ENCODE measurements at places on chromosomes 3 and 15.

- DNase-seq = no peak
These were observed 6.7 kb downstream of the SRP14 start for GRCh38 chr15:40032125-40032839.

DNA sequence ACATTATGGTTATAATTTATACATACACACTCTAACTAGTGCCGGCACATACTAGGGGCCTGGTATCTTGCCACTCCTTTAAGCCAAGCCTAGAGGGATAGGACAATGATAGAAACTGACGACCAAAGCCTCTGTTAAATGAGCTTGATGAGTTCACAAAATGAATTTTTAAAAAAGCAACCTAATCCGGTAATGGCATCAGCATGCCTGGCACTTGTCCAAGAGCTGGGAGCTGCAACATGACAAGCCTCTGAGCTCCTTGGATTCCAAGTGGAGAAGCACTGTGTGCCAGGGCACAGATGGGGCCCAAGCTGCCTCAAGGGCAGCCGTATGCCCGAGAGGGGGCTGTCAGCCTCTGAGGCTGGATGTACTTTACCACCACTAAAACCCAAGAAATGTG lies 9.7 kb downstream of the ETV5 start:
- no peak for DNase-seq

DNA sequence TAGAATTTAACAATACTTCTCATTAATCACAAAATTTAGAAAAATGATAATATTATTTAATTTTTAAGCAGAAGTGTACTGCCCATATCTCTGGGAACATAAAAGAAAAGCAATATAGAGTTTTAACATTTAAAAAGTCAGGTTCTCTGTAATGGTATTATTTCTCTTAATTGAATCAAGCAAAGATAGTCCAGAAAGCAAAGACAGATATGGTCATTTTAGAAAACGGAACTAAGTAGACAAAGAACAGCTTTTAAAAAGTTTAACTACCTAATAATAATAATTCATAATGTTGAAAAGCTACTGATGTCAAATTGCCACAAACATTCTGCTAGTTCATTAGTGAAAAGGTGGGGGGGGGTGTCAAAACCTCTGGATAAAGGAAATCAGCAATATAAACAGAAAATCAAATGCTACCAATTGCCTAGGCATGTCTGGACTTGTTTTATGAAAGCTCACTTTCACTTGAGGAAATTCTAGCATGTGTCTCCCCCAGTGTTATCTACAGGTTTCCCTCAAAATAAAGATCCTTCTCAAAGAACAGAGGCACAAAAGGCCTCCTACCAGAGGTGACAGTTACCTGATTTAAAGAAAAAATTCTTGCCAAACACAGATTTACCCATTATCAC lies 1.7 kb downstream of the ZMAT3 start:
- DNase-seq = no peak

DNA sequence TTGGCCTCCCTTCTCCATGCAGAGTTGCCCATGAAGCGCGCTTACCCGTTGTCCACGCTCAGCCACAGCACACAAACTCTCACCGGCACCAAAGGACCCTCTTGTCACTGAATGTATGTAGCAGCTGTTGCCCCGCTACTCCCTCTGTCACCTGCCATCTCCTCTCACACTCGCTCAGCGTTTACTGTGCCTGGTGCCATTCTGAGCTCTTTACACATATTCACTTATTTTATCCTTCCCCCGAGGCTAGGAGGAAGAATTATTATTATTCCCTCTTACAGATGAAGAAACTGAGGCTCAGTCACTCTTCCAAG lies 41.7 kb upstream of the PRR23E start:
- DNase-seq = no peak

DNA sequence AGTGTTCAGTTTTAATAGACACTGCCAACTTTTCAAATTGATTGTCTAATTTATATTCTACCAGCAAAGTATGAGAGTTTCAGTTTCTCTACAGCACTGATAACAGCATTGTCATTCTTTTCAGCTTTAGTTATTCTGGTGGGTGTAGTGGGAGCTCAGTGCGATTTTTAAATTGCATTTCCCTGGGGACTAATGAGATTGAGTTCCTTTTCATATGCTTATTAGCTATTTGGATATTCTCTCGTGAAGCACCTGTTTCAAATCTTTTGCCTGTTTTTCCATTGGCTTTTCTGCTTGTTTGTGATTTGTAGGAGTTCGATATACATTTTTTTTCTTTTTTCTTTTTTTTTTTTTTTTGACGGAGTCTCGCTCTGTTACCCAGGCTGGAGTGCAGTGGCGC lies 18.8 kb upstream of the IDH2 start:
- no peak for DNase-seq
